ENCODE measurements at places on chromosomes 5 and 9.

GRCh38 chr5:73435759-73436534 is 12.6 kb downstream of the FOXD1 start:
- no peak for DNase-seq

- peak; percentile 16 for DNase-seq
Measured at GRCh38 chr9:6567140-6567591, 78.4 kb downstream of the GLDC start.

GRCh38 chr5:160020964-160021363 is 12.0 kb downstream of the TTC1 start:
- no peak for DNase-seq

- no peak for DNase-seq
Measured at GRCh38 chr5:522899-523440, 1.3 kb downstream of the SLC9A3 start.

- no peak for DNase-seq
Measured at GRCh38 chr5:90475436-90475980, 844 bp downstream of the POLR3G start.

GRCh38 chr9:106600955-106601560 is 261.9 kb upstream of the ZNF462 start:
- no peak for DNase-seq

DNA sequence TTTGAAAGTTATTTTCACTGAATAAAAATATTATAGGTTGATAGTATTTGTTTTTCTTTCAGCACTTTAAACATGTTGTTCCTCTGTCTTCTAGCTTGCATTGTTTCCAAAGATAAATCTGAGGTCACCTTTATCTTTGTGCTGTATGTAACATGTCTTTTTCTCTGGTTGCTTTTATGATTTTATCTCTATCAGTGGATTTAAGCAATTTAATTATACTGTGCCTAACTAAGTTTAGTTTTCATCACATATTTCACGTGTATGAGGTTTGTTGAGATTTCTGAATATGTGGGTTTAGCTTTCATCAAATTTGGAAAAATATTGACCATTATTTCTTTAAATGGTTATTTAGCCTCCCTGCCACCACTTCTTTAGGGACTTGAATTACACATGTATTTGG is 214.5 kb downstream of the SNX18 start:
- DNase-seq: no peak

DNA sequence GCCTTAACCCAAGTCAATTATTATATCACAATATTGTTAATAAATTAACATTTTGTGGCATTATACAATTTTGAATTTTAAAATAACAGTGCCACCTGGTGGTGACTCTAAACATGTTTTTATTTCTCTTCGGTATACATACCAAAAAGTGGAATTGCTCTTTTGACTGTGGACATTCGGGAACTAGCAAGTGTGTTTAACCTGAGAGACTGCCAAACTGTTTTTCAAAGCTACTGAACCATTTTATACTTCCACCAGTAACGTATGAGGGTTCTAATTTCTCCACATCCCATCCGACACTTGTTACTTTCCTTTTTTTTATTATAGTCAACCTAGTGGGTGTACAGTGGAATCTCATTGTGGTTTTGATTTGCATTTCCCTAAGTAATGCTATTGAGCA is 18.3 kb upstream of the HSDL2 start:
- no peak for DNase-seq

- no peak for DNase-seq
Measured at GRCh38 chr5:146762830-146763229, 115.7 kb downstream of the PPP2R2B start.

GRCh38 chr9:3733039-3733408 is 207.2 kb upstream of the RFX3 start:
- no peak for DNase-seq

- DNase-seq: no peak
Measured at GRCh38 chr9:89317282-89317681, 1.0 kb upstream of the SECISBP2 start.

DNA sequence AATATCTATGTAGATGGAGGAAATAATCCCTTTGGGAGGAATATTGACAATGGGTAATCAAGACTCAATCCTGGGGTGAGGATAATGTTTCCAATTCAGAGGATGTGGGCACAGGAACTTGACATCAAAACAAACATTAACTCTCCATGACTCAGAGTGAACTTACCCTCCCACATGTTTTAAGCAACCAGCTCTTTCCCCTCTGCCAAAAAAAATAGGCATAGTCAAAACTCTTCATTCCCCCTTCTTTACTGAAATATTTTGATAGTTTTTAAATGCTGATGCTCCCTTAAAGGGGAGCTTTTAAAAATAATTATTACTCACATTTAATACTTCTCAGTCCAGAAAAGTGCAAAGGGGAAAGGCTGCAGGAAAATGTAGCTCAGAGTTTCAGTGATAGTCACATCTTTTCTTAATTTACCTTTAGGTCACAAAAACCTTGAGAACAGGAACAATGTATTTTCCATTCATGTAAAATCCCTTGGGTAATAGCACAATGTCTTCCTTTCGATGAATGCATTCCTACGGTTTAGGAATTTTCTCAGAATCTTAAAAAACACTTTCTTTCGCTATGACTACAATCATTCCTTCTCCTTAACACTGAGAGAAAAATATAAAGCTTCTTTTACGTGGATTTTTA is 298.4 kb upstream of the GRAMD2B start:
- no peak for DNase-seq

GRCh38 chr5:126274763-126275125 is 148.5 kb upstream of the GRAMD2B start:
- no peak for DNase-seq

DNA sequence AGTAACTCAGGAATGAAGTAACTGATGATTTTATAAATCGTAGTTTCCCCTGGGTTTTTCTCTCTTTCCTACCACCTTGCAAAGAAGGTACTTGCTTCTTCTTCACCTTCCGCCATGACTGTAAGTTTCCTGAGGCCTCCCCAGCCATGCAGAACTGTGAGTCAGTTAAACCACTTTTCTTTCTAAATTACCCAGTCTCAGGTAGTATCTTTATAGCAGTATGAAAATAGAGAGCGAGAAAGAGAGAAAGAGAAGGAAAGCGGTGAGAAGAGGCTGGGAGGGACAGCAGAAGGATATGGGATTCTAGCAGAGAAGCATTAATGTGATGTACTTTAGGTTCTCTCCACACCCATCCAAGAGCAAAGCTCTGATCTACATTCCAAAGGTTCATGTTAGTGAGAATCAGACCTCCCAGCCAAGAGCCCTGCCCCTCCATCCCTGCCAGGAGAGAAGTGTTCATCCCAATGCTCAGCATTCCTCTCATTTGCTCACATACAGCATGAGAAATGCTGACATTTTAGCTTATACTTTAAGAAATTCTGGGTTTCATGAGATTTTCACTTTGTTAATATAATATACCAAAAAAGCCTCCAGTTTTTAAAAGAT is 185.0 kb upstream of the PTGER4 start:
- no peak for DNase-seq

DNA sequence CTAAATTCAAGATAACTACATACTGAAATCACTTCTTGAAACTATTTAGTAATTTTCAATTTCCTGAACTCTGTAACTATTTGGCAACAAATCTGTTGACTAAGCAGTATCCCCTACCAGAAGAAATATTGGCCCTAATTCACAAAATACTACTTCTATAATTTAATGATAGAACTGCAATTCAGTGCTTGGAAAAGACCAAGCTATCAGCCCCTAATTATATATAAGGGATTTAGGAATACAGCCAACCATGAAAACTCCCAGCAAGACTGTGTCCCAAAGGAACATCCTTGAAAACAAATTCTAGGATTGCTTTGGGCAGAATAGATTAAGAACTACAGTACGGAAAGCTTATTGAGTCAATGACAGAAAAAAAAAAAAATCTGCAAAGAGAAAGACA is 169.2 kb downstream of the RAB3C start:
- DNase-seq: no peak

- peak; percentile 28 for DNase-seq
Measured at GRCh38 chr5:119363936-119364335, 8.1 kb downstream of the TNFAIP8 start.

- peak; percentile 12 for DNase-seq
Measured at GRCh38 chr5:149310947-149311658, 34.2 kb upstream of the GRPEL2 start.

- no peak for DNase-seq
Measured at GRCh38 chr5:86625148-86625547, 7.4 kb downstream of the COX7C start.

- DNase-seq: no peak
Measured at GRCh38 chr5:139658501-139658927, 10.4 kb downstream of the CXXC5 start.

- peak; percentile 2 for DNase-seq
Measured at GRCh38 chr5:67770431-67771025, 445.0 kb upstream of the PIK3R1 start.

DNA sequence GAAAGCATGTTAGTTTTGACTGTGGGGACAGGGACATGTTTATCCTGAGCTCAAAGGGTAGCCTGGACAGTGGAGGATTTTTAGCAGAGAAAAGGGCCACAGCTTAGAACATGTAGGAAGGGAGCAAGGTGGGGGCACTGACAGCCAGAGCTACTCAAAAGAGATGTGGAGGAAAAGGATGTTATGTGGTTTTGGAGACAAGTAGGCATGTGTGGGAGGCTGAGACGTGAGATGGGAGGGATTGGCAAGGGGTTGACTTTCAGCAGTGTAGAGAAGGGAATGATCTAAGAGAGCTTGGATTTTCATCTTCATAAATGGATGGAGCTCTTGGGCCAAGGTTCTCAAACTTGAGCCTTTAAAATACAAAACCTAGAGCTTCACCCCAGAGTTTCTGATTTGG is 24.0 kb downstream of the SYK start:
- DNase-seq: no peak

DNA sequence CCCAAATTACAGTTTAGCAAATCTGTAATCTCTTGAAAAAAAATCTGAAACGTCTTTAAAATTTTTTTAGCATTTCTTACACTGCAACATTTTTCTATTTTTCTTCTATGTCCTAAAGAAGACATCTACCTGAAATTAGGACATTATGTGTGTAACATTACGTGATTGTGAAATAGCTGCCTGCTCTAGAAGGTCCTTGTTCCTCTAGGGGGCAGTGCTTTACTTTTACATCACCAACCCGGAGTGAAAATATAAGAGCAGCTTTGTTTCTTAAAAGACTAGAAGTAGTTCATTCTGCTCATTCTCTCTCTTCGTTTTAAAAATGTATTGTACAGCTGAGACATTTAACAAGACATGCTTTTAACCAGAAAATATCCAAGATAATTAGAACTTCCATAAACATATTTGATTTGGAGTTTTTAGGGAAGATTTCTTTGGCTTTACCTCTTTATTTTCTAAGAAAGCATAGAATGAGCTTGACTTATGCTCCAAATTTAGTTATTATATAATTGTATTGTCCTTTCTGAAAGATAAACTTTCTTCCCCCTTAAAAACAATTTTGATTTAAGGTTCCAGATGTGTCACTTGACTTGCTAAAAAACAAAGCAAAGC is 48.1 kb upstream of the RIOK2 start:
- peak; percentile 47 for DNase-seq

DNA sequence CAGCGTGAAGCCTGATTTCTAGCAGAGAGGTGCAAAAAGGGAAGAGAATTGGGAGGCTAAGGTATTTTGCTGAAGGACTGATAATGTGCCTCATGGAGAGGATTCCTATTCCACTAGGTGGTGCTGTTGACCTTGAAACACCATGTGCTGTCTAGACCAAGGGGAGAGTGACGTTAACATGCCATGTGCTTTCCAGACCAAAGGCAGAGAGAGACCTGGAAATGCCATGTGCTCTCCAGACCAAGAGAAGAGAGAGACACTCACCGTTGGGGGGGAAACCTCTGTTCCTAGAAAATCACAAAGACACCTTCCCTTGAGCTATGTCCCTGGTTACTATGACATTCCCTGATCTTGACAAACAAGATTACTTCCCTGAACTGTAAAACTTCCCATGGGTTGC is 286.0 kb upstream of the TUSC1 start:
- peak; percentile 23 for DNase-seq

DNA sequence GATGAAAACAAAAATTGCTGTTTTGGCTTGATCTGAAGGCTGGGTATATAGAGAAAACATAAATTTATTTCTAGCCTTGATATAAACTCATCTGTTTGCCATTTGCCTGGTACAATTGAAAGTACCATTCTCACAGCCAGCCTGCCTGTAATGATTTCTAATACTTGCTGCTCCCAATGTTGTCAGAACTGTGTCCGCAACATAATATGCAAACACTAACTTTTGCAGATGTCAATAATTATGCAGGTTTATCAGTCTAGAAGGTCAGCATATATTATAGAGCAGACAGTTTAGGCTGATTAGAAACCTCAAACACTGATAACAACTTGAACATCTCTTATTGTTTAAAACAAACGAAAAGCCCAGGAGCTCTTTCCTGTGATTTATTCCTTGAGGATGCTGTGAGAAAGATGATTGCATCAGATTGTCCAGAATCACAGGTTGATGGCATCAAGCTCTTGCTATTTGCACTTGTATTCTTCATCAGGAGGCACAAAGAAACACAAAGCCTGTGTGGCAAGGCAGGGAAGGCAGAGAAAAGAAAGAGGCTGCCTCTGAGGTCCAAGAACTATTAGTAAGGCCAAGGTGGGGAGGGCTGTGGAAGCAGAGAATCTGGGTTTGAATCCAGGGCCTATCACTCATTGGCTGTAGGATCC is 21.4 kb upstream of the HMHB1 start:
- no peak for DNase-seq

- DNase-seq: no peak
Measured at GRCh38 chr9:108057421-108058134, 568.0 kb upstream of the KLF4 start.

DNA sequence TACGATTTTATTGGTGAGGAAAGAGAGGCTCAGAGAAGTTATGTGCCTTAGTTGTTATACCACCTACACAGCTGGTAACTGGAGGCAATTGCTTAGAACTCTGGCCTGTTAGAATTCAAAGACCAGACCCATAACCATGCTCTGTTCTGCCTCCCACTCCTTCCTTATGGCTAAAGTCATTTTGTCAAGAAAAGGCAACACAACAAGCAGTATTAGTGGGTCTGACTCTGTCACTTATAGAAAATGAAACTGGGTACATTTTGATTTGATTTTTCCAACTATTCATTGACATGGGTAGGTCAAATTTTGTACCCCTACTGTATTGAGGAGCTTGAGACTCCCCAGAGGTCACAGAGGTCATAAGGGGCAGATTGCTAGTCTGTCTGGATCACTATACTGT is 44.5 kb upstream of the NR3C1 start:
- no peak for DNase-seq

DNA sequence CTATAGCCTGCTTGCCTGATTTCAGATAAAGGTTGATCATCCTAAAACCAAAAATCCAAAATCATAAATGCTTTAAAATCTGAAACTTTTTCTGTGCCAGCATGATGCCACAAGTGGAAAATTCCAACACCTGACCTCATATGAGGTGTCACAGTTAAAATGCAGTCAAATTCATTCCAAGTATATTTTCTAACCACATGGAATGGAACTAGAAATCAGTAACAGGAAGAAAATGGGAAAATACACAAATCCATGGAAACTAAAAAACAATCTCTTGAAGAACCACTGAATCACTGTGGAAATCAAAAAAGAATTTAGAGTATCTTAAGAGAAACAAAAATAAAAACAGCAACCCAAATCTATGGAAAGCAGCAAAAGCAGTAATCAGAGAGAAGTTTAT is 297.5 kb upstream of the COX7C start:
- no peak for DNase-seq

All from activated CD8-positive, alpha-beta T cell treated with anti-CD3 and anti-CD28 coated beads for 36 hours (primary cell).